ENCODE measurements at places on chromosomes 1 and 21.
A peak's percentile ranks its signal among the peaks of the same experiment; 100 is the strongest.

GRCh38 chr1:36084497-36085115 is 712 bp downstream of the TEKT2 start:
- no peak for DNase-seq

- peak; percentile 44 for DNase-seq
These were observed 306.2 kb downstream of the TTLL7 start for GRCh38 chr1:83692524-83693381.

DNA sequence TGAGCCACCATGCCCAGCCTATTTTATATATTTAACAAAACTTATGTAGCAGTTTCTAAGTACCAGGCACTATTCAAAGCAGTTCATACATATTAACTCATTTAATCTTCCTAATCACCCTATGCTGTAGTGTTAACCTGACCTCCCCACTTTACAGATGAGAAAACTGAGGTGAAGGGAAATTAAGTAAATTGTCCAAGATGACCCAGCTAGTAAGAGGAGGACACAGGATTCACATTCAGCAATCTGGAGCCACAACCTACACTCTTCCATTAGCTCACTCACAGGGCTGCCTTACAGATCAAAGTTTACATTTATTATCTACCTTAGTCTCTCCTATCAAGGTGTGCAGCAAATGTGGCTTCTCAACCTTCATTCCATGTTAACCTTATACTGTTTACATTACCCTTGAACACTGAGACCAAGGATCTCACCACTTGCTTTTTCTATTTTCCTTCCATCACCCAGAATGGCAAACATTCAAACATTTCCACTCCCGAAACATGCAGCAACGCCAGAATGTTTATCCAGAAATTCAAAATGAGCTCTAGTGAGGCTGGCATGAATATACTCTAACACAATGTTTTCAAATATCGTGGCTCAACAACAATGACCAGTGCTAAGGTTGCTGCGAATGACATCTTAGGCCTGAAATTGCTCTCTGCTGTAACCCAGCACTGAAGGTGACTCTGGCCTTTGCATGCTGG is 24.5 kb downstream of the HIVEP3 start:
- DNase-seq = no peak

DNA sequence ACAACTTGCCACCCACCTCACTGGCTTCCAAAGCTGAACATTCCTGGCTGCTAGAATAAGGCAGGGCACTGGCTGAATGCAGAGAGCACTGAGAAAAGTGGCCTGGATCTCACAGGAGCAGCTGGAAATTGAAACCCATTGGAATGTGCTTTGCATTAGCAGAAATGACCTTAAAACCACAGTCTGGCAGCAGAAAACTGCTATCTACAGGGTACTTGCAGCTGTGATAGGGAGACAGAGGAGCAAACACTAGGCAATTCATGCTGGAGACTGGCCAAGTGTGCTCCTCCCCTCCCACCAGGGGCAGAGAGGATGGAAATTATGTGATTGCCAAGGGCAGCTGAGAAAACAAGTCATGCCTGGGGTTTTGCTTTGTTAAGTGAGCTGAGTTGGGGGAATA is 47.2 kb downstream of the HSD3B1 start:
- peak; percentile 70 for DNase-seq

DNA sequence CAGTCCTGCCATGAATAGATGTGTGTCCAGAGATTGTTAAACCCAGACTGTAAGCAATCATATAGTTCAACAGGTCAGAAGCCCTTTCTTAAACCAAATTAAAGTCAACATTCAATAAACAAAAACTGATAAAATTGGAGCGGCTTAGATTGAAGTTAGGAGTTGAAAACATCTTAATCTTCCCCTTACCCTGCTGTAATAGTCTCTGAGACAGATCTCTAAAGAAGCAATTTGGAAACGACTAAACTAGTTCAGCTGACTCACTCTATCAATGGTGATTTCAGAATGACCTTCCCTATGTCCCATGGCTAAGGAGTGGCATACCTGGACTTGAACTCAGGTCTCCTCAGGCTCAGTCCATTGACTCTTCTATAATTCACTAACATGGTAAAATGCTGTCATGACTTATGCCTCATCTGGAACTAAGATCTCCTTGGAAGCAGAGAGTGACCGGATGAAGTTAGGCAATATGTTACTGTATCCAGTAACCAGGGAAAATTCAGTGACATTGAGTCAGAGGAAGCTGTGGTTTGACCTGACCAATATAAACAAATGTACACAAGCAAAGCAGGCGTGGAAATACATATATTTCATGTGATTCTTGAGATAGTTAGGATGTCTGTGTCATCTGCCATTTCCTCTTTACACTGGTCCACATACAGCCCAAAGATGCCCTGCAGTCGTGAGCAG is 30.1 kb downstream of the SGIP1 start:
- DNase-seq = peak; percentile 99

DNA sequence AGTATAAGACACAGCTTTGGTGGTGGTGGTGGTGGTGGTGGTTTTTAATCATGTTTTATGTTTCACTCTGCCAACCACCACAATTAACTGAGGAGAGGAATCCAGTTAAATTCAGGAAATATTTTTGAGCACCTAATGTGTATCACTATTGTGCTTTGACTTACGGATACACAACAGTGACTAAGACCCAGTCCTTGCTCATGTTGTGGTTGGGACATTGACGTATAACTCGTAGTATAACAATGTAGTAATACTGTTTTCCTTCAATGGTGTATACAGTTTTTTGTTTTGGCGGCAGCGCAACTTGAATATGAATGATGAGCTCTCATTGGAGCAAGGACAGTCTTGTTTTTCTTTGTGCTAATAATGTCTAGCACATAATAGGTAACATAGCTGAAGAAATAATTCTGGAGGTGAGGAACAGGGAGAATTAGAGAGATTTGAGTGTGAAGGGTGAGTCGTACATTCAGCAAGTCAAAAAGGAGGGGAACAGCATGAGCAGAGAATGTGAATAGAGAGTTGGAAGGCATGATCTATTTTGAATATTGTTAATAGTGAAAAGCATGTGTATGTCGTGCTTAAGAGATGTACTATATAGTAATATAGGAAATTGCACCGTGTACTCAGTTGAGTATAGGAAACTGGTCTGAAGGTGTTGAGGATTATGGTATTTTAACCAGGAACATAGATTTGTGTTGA is 5.5 kb downstream of the CACYBP start:
- peak; percentile 42 for DNase-seq

DNA sequence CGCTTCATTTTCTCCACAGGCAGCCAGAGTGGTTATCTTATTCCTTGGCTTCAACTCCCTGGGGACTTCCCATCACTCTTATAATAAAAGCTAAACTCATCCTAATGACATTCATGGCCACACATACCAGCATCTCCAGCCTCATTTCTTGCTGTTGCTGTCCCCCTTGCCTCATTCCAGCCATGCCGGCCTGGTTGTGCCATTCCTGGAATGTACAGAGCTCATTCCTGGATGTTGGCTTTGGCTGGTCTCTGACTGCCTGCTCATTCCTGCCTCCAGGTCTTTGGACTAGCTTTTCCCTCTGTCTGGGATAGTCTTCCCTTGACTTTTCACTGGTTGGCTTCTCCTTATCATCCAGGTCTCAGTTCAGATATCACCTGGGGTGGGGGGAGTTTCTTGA is 2.4 kb upstream of the PEF1 start:
- DNase-seq = peak; percentile 83

DNA sequence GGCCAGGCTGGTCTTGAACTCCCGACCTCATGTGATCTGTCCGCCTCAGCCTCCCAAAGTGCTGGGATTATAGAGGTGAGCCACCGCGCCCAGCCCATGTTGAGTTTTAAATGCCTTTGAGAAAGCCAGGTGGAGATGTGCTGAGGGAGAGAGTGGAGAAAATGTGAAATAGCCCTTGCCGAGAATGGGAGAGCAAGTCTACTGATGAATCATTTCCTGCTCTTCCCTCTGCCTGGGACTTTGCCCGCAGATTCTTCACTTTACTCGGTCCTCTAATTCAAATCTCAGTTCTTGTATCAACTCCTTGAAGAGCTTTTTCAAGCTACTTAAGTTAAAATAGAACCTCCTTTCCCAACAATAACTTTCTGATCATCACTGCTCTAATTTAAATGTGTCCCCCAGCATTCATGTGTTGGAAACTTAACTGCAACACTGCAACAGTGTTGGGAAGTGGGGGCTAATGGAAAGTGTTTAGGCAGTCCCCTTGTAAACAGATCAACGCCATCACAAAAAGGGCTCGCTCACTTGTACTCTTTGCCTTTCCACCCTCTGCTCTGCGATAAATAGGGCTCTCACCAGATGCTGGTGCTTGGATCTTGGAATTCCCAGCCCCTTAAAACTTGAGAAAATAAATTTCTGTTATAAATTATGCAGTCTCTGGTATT is 27.8 kb downstream of the OSBPL9 start:
- DNase-seq = peak; percentile 82

- DNase-seq = peak; percentile 49
These were observed 14.8 kb upstream of the NCMAP start for GRCh38 chr1:24540906-24541710.

DNA sequence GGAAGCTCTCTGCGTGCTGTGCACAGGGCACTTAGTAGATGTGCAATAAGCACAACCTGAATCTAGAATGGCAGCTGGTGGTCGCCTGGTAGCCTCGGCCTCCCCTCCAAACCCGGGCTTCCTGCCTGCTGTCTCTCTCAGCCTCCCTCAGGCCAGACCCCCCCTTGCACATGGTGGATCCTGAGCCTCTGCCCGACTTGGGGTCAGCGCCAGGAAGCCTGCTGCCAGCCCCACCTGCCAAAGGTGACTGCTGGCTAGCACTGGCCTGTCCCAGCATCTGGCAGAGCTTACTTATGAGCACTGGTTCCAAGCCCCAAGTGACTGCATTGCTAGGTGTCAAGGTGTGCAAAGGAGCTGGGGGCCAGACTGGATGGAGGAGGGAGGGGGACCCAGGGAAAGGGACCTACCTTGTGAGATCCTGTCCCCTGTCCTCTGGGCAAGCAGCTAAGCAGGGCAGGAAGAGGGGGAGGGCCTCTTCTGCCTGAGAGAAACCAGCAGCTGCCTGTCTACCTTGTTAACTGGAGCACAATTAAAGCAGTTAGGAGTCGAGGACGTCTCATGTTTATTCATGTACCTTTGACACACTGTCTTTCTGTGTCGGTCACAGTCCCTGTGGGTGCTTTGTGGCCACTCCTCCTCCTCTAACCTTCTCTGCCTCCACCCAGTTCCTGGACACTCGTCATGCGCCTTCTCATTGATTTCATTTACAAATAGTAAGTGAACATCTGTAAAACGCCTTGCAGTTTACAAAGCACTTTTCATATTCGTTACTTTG is 100.9 kb downstream of the DDX20 start:
- DNase-seq = no peak

- DNase-seq = no peak
These were observed 3.4 kb downstream of the RUNX1 start for GRCh38 chr21:35045542-35046262.

GRCh38 chr1:104264521-104264920 is 514.8 kb downstream of the AMY1C start:
- peak; percentile 2 for DNase-seq

GRCh38 chr1:176119549-176119948 is 87.5 kb downstream of the COP1 start:
- DNase-seq = peak; percentile 10

DNA sequence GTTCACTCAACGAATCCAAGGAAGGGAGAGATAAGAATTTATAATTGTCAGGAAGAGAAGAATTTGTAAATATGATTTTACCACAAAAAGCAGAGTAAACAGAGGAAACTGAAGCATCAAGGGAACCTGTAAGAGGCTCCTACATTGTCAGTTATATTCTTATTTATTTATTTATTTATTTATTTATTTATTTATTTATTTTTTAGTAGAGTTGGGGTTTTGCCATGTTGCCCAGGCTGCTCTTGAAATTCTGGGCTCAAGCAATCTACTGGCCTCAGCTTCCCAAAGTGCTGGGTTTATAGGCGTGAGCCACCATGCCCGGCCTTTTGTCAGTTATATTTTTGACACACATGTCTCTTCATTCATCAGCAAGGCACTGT is 47.1 kb downstream of the FCRL3 start:
- DNase-seq = no peak

- DNase-seq = no peak
These were observed 10.4 kb downstream of the BARHL2 start for GRCh38 chr1:90706437-90707362.

DNA sequence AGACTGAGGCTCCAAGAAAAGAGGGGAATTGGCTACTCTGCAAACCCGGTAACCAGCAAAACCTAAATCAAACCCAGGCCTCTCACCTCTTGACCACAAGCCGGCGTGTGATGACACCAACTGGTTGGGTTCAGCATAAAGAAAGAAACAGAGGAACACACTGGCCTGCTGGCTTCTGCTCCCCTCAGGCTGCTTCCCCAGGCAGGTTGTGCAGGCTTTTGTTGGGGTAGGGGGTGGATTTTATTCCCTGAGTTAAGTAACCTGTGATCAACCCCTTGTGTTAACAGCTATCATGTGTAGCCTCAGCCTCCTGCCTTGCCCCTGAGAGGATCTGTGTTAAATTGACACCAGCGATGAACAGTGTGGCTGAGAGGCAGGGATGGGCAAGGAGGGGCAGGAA is 111.6 kb upstream of the ZBTB40 start:
- no peak for DNase-seq

GRCh38 chr1:46581681-46582455 is 22.2 kb downstream of the MKNK1 start:
- no peak for DNase-seq

DNA sequence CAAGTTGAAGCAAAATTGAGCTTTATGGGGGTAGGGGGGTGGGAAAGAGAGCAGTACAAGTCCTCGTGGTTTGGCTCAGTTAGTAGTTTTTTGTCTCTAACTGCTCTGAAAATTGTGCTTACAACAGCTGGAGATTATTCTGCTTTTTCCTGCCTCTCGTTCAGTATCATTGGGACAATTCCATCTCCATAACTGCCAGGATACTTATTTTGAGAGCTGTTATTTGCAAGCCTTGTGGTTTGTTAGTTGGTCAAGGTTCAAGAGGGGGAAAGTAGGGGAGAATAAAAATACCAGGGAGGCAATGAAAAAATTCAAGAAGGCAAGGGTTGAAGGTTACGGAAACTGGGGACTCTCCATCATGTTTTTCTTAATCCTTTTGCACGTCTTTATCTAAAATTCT is 811.8 kb upstream of the ADGRL2 start:
- peak; percentile 9 for DNase-seq

- no peak for DNase-seq
These were observed 133.8 kb upstream of the KIAA1614 start for GRCh38 chr1:180778782-180779398.

GRCh38 chr1:94676686-94677085 is 135.1 kb upstream of the F3 start:
- no peak for DNase-seq

- no peak for DNase-seq
These were observed 10.1 kb downstream of the KRTAP22-2 start for GRCh38 chr21:30580132-30580531.

- peak; percentile 50 for DNase-seq
These were observed 228.6 kb downstream of the PAPPA2 start for GRCh38 chr1:176691251-176692228.

- no peak for DNase-seq
These were observed 53.5 kb downstream of the CAPN2 start for GRCh38 chr1:223765719-223766340.

- no peak for DNase-seq
These were observed 9.2 kb upstream of the PTGS2 start for GRCh38 chr1:186689376-186689775.

GRCh38 chr1:110214454-110215404 is 4.6 kb downstream of the KCNC4 start:
- no peak for DNase-seq

- no peak for DNase-seq
These were observed 95.1 kb upstream of the TSPAN2 start for GRCh38 chr1:115184260-115184950.
